ENCODE measurements at places on chromosomes 7 and 10. TPM values are rescaled to one million over a fixed set of nuclear protein-coding genes. Genes with fewer than 3 reads are reported as not detected.

DNA sequence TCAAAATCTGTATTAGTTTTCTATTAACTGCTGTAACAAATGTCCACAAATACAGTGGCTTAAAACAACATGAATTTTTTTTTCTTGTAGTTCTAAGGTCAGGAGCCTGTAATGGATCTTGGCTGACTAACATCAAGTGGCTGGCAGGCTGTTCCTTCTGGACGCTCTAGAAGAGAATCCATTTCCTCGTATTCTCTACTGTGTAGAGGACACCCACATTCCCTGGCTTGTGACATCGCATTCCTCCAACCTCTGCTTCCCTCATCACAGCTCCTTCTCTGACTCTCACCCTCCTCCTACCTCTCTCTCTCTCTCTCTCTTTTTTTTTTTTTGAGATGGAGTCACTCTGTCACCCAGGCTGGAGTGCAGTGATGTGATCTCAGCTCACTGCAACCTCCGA lies 4.8 kb upstream of the CALHM1 start:
- H3K36me3 ChIP-seq = no peaks in the 10 kb centered on the region
- no peak overlapping the region for H3K4me3 ChIP-seq
- H3K27me3 ChIP-seq = no peaks in the 10 kb centered on the region
- peaks cover 30% of the 10 kb centered on the region for H3K4me1 ChIP-seq

The SLC26A5 gene
- total RNA-seq = not detected

DNA sequence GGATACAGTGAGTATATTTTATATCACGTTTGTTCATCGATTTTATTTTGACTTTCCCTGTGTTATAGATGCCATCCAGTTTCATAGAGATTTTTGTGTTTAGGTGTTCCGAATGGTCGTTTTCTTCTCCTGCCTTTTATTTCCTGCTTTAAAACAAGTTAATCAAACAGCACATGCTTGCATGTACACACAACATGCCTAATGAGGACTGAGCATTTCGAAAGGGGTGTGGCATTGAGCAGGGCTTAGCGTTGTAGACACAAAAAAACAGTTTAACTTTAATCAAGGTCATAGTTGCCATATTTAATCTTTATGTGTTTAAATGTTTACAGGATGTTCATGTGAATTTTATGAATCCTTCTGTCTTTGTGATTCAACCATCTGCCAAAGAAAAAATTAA lies 430.5 kb upstream of the GALNT17 start:
- H3K4me3 ChIP-seq = no peak overlapping the region
- peaks cover 4% of the 10 kb centered on the region for H3K4me1 ChIP-seq
- H3K36me3 ChIP-seq = peaks cover 16% of the 10 kb centered on the region
- no peak overlapping the region for H3K27ac ChIP-seq
- H3K27me3 ChIP-seq = no peaks in the 10 kb centered on the region

GRCh38 chr10:85459906-85460305 lies 906.7 kb downstream of the GRID1 start:
- no peak overlapping the region for H3K27ac ChIP-seq
- no peak overlapping the region for H3K4me3 ChIP-seq
- H3K36me3 ChIP-seq = no peaks in the 10 kb centered on the region
- no peaks in the 10 kb centered on the region for H3K27me3 ChIP-seq
- H3K4me1 ChIP-seq = no peaks in the 10 kb centered on the region

DNA sequence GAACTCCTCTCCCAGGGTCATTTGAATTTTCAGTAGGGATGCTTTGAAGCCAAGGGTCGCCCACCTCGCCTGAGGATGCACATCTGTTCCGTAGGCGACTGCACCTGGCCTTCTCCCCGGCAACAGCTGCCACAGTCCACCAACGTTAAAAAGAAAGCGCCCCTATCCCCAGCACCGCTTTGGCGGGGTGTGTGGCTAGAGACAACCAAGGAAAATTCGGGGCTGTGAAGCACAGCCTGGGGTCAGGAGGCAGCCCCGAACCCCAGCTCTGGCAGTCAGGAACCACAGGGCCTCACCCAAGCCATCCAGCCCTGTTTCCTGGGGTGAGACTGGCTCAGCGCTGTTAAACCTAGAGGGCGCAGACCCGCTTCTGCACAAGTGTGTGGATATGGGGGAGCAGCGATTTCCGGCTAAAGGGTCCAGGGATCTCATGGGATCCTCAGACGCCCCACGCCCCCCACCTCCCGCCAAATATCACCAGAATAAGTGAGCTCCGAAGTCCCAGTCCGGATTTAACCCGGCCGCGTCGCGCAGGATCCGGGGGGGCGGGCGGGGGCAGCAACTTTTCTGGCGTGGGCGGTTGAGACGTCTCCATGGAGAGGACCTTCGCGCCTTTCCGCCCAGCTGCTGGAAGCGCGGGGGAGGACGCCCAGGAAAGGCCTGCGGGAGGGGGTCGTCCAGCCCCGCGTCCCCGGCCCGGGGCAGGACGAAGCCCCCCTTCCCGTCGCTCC lies 822 bp downstream of the ZC3HAV1L start:
- H3K27me3 ChIP-seq = no peaks in the 10 kb centered on the region
- peak overlapping the region; percentile 19 for H3K4me3 ChIP-seq
- peak; percentile 33 for DNase-seq
- peaks cover 13% of the 10 kb centered on the region for H3K4me1 ChIP-seq
- no peaks in the 10 kb centered on the region for H3K36me3 ChIP-seq
- no peak overlapping the region for H3K27ac ChIP-seq

Measured in natural killer cell (primary cell).